Fibroblast of skin of left quadriceps (primary cell): ENCODE measurements at places on chromosomes 6 and 20.

DNA sequence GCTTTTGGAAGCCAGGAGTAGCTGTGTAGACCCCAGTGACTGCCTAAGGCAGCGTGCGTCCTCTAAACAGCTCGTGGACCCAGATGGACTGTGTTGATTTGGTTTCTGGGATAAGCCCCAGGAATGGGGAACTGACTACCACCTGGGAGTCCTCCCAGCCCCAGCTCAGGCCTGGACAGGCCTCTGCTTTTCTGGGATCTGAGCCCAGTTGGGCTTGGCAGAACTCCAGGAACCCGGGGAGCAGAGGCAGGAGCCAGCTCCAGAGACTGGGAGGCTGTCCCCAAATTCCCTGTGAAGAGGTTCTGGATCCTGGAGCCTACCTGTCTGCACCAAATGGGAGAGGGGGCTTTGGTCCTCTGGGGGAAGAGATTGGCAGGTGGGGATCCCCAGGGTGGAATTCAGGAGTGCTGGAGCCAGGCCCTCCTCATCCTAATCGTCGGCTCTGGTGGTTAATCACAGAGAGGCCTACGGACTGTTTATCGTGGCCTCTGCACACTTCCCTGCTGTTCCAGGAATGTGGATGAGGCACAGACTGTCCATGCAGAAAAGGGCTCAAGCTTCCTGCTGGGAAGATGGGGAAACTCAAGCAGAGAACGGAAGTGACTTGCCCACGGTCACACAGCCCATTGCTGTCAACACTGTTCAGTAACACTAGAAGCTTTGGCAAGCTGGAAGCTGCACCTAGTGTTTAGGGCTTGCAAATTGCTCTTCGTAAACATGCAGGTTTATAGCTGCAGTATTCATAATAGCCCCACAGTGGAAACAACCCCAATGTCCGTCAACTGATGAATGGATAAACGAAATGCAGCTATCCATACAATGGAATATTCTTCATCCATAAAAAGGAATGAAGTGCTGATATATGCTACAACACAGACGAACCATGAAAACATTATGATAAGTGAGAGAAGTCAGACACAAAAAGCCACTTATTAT, 100.6 kb downstream of the KCNB1 start:
- peak; percentile 9 for DNase-seq

GRCh38 chr20:57205606-57206219, 60.7 kb downstream of the BMP7 start:
- no peak for DNase-seq

DNA sequence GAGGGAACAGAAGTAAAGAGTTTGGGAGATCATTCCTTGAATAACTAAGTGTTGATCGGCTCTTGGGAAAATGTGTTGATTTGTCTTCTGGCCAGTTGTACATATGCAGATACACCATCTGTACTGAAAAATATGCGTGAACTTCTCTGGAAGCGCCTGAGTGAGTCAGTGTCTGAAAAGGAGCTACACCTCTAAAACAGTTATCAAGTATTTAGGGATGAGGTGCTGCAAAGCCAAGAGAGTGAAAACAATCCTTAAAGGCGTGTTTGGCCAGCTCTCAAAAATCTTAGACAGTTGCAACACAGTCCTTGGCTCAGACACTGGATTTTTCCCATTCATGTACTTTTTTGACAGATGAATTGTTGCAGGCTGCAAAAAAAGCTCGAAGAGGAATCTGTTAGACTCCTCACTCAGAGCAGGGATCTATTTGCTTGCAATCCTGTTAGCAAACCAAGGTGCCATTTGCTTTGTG, 61.3 kb downstream of the BMP6 start:
- DNase-seq: peak; percentile 89

- no peak for DNase-seq
These were observed 24.1 kb upstream of the MBOAT1 start for GRCh38 chr6:20236344-20236743.

DNA sequence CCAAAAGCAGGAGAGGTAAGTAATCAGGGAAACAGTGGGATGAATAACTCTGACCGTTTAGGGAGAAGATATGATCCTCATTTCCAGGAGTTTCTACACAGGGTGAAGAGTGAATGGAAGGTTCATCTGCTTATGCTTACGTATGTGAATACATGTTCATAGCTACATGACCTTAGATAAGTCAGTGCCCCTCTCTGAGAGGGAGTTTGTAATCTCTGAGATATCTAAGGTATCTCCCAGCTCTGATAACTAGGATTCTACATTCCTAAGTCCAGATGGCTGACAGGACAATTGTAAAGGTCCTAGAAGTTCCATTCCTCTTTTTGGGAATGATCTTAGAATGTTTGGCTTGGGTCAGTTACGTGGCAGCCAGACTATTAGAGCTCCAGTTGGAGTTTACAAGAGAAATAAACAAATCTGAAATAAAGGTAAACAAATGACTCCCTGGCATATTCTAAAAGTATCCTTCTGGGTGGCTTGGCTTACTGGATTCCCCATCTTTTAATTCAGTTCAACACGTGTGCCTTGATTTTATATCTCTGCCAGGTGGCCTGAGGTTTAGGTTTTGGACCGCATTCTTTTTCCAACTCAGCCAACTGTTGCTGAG, 15.8 kb downstream of the PROCR start:
- DNase-seq: no peak

GRCh38 chr6:25042036-25042521, 106.3 kb upstream of the RIPOR2 start:
- no peak for DNase-seq

DNA sequence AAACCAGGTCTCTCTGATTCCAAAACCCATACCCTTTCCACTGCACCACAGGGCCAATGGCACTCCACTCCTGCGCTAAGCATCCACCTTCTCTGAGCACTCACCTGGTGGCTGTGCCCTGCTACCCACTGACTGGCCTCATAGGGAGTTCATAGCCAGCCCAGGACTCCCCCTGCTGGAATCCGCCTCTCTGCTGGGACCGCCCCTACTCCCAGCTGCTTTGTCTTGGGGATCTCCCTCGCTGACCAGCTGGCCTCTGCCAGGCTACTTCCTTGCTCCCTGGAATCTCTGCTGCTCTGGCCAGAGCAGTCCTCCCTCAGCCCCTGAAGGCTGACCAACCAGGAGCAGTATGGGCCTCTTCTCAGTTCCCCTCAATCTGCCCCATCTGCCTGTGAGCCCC, 129.7 kb downstream of the FAXC start:
- no peak for DNase-seq
